ENCODE measurements at places on chromosomes 6 and 20.

DNA sequence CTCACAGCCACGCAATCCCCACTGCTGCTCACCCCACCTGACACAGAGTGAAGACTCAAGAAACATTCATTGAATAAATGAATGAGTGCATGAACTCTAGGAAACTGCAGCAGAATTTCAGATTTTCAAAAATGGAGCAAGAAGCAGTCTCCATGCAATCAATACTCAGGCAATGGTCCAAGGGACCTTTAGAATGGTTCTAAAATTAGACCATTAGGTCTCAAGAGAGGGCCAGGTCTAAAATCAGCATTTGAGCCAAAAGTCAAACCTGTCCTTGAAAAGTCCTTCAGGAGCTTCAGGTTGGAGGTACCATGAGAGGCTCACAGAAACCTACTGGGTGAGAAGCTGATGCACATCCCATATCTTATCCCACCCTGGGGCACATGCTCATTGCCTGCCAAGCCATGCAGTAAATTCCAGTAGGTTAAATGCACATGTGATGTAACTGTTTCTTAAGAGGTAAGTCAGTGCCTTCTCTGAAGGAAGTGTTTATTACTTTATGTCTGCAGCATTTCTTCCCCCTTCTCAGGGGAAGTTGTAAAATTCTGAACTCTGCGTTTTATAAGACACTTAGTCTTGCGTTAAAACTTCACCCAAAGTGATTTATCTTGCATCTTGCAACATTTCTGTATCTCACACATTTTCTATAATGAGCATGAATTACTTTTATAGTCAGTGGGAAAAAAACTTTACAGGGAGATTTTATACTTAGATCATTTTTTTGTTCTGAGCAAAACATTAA, 126.6 kb downstream of the ADAT2 start:
- no peak for DNase-seq

GRCh38 chr6:108170332-108171290, 4.8 kb downstream of the NR2E1 start:
- no peak for DNase-seq

DNA sequence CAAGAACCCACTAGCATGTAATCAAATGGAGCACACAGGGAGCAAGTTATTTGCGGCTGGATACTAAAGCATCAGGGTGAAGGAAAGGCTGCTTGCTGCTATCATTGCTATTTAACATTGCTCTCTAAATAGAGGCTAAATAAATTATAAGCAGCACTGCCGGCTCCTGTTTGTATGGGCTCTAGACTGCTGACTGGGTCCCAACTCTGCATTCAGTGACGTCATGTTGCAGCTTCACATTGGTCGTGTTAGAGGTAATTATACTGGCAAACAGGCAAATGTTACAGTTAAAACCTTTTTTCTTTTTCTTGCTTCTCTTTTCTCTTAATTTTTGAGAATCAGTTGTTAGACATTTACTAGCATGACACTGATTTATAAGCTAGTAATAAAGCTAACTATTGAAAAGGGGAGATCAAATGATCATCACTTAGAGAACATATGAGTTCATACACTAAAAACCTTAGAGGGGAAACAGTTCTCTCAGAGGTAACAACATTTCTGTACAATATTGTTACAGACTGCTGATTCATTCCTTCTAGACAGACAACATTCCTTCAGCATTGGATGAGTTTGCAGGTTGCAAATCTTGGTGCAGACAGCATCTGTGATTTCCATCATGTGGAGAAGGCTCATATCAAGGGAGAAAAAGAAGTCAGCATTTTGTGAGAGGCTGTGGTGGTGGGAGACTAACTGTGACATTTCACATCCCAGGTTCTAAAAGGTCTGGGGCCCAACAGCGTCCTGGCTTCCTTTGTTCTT, 15.9 kb downstream of the RFPL4B start:
- DNase-seq = no peak

DNA sequence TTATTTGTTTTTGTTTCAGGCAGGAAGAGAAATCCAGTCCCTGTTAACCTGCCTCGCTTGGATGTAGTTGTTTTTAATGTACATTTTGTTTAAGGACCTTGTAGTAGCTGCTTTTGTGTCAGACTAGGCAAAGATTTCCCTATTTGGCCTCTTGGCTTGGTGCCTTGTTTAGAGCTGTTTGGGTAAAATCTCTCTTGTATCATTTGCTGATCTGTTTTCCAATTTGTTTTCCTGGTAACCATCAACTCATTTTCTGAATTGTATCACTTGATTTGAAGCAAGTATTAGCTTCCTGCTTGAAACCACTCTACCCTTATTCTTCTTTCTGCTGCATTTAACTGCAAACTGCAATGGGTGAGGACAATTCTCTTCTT, 160.7 kb downstream of the ZFAND3 start:
- no peak for DNase-seq

GRCh38 chr20:13831476-13831875, 46.6 kb downstream of the NDUFAF5 start:
- DNase-seq = no peak

- DNase-seq = no peak
These were observed 42.0 kb downstream of the SOBP start for GRCh38 chr6:107531868-107532267.

DNA sequence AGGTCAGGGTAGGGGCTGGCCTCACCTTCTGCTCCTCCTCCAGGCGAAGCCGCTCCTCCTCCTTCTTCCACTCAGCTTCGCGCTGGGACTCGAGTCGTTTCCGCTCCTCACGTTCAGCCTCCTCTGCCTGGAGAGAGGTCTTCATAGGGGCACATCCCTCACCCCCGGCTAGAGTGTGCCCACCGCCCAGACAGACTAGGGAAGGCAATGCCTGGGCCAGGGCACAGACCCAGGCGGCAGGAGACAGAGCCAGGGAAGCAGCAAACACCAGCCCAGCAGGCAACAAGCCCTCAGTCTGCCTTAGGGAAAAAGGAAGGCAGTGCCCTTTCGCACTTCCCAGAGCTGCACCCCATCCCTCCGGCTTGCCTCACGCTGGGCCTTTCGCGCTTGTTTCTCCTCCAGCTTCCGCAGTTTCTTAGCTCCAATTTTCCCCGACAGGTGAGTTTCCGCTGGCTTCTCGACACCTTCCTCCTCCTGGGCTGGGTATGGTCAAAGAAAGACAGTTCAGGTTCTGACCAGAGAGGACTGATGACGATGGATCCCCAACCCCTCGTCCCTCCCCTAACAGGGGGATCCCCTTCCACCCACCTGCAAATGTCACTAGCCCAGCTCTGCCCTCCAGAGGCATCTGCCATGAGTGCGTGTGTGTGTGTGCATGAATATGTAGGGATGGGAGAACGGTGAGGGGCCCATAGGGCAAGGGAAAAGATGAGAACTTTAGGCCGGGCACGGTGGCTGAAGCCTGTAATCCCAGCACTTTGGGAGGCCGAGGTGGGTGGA, 4.3 kb downstream of the DDRGK1 start:
- no peak for DNase-seq

GRCh38 chr6:36671687-36672375, 6.7 kb upstream of the CDKN1A start:
- no peak for DNase-seq

DNA sequence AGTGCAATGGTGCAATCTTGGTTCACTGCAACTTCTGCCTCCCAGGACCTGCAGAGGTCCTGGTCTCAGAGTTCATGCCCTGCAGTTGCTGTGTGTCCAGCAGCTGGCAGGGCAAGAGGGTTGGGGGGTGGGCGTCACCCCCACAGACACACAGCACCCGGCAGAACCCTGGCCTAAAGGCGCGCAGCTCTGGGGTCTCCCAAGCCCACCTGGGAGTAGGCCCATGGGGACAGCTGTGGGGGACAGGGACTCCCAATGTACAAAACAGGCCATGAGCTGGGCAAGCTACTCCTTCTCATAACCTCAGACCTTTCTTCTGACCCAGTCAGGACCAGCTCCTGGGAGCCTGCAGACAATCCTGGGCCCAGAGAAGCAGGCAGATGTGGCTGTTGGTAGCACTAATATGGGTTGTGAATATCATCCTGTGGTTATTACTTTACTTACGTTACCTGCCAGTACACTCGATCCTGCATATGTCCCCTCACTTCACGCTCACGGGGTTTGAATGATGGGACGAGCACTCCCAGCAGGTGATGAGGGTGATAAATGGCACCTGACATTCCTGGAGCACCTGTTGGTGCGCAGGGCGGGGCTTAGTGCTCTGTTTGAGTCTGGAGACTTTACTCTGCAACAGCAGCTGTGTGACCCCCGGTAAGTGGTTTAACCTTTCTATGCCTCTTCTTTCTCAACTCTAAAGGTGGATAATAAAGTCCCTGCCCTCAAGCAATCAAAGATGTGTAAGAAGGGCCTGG, 39.9 kb upstream of the SULF2 start:
- DNase-seq = no peak

DNA sequence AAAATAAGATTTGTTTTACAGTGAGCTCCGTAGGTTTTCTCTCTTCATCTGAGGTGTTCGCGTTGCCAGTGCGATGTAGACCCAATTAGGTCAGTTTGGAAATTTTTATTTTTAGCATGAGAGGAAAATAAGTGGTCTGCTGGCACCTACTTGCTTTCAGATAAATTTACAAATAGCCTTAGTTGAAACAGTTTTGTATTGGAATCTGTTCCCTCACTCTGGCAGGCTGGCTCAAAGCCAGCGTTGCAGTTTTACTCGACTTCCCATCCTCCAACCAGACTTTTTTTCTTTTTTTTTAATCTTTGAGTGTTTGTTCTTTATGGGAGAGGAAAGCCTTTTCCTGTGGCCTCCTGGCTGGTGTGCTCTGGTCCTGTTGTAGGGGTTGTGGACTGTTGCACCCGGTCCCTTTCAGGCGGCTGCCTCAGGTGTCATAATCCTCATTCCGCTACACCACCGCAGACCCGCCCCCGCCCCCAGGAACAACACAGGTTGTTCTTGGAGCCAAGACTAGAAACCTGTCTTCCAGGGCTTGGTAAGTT, 46.7 kb downstream of the TIAM2 start:
- no peak for DNase-seq

DNA sequence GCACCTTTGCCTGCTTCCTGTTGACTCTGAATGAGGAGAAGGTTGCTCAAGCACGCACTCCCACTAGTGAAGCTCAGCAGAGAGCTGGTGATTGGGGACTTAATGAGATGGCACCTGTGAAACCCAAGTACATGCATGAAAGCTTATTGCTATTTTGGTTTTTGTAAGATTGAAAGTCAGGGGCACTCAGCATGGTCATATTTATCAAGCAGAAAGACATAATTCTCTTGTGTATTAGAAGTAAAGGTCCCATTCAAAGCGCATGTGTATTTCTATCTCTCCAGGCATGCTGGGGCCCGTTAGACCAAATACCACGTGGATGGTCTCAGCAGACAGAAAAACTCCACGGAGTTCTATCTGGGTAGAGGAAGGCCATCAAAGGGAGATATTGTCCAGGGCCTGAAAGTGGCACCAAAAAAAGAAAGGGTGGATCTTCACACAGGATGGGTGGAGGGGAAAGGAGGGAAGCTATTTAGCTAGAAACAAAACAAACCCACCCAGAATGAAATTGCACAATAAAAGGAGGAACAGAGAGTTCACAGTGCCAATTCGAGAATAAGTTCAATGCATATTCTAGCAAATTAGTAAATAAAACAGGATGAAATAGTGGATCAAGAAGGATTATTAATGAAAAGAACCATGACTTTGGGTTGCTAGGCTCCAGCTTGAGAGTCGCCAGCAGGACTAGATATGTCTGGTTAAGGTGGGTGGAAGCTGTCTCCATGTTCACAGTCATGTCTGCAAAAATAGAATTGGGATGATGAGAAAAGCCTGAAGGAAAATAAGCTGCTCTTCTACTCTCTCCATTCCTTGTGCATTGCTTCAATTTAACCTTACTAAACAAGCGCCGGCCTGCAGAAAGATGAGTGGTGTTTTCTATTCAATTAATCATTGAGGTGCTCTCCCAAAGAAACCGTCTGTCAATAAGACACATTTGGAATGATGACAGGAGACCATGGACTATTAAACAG, 224.9 kb upstream of the DTNBP1 start:
- DNase-seq = no peak

DNA sequence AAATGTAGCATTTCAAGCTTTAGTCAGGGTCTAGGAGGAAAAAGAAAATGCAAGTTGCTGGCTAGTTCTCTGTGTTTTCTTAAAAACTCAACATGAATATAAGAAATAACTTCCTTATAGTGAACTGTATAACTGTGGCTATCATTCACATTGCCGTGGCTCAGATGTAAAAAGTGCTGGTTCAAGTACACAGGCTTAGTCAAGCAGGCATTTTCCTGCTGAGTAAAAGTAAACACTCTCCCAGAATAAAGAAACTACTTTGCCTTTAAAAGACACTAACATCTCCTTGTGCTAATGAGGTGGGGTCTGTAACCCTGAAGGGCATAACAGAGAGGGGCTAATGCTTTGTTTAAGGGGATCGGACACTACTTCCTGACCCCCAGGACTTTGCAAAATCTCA, 3.3 kb downstream of the ATP5F1E start:
- no peak for DNase-seq
